ENCODE measurements at places on chromosomes 12 and 14.

DNA sequence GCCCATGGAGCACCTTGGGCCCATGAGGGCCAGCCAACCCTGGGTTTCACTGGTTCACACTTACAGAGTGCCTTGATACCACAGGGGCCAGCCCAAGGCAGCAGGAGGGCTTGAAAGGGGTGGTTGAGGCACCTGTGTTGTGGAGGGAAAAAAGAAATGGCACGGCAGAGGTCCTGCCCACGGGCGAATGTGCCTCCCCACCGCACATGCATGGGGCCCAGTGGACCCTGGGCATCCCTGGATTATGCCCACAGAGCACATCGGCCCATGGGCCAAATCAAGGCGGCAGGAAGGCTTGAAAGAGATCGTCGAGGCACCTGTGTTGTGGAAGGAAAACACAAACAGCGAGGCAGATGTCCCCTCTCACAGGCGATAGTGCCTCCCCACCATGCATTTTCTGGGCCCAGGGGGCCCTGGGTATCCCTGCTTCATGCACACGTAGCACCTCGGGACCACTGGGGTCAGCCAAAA lies 378.1 kb downstream of the ALG10 start:
- no peak for DNase-seq

DNA sequence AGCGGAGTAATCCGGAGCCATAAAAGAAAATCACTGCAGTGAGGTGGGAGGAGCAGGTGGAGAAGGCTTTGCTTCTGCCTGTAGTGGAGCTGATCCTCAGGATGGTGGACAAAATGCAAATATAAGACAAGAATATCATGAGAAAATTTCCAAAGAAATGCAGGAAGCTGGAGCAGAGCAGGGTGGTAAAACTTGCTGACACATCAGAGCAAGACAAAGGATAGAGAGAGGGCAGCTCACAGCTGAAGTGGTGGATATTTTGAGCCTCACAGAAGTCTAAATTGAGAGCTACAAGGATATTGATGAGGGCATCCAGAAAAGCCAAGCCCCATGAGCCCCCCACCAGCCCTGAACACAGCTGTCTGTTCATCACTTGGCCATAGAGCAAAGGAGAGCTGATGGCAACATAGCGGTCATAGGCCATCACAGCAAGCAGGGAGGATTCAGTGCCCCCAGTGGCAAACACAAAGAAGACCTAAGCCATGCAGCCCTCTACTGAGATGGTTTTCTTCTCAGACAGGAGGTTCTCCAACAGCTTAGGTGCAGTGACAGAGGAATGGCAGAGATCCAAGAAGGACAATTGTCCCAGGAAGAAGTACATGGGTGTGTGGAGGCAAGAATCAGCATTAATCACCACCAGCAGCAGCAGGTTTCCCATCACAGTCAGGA lies 30.0 kb upstream of the ANP32D start:
- DNase-seq = no peak

DNA sequence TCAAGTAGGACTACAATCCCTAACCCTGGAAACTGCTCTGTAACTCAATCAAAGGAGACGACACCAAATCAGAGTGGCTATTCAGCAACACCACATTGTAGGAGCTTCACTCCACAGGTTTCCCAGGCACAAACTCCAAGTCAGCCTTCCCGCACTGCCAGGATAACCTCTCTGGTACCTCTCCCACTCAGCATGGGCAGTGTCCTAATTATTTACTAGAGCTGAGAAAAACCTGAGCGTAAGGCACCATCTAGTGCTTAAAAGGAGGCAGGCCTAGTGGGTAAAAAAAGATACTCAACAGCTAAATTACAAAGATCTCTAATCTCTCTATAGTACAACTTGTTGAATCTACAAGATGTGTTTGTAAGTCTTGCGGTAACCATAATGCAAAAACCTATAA lies 36.1 kb downstream of the PARP11 start:
- no peak for DNase-seq

DNA sequence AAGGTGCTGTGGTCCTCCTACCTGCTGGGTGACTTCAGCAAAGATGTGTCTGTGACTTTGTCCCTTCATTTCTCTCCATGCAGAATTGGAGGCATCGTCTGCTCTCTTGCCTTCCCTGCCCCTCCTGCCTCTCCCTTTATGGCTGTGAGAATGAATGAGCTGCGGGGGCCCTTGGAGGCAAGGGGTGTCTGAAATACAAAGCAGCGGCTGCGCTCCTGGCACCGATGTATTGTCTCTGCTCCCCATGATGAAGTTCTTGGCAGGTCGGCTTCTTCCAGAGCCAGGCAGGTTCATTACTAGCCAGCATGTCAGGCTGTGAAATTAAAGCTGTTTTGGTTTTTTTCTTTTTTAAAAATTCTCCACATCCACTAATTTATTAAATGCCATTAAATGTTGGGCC lies 194.5 kb downstream of the TSPAN9 start:
- no peak for DNase-seq

- DNase-seq = no peak
Observed at GRCh38 chr14:86987966-86988365, 1005.0 kb downstream of the GALC start.

DNA sequence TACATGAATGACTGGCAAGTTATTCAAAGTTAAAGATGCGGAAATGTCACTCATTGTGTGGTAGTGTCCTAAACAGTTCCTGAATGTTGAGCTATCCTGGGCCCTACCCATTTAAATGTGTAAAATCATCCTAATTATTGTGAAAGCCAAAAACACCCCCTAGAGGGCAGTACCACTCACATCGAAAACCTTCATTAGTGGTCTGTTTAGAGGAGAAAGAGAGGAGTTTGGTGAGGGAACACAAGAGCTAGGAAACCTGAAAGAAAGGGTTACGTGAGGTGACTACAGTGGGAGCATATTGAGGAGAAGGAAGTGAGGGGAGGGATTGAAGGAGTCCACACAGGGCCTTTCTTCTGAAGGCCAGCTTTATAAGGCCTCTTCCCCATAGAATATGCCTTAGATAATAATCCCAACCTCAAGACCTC lies 2.5 kb upstream of the TEP1 start:
- DNase-seq = no peak

DNA sequence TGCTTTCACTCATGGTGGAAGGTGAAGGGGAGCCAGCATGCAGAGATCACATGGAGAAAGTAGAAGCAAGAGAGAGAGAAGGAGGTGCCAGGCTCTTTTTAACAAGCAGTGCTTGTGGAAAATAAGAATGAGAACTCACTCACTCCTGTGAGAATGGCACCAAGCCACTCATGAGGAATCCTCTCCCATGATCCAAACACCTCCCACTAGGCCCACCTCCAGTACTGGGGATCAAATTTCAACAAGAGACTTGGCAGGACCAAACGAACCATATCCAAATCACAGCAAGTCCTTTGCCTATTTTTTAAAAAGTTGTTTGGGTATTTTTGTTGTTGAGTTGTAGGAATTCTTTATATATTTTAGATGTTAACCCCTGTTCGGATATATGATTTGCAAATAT lies 245.9 kb upstream of the ARID2 start:
- no peak for DNase-seq

- DNase-seq = no peak
Observed at GRCh38 chr14:100678469-100678828, 48.2 kb upstream of the DLK1 start.

DNA sequence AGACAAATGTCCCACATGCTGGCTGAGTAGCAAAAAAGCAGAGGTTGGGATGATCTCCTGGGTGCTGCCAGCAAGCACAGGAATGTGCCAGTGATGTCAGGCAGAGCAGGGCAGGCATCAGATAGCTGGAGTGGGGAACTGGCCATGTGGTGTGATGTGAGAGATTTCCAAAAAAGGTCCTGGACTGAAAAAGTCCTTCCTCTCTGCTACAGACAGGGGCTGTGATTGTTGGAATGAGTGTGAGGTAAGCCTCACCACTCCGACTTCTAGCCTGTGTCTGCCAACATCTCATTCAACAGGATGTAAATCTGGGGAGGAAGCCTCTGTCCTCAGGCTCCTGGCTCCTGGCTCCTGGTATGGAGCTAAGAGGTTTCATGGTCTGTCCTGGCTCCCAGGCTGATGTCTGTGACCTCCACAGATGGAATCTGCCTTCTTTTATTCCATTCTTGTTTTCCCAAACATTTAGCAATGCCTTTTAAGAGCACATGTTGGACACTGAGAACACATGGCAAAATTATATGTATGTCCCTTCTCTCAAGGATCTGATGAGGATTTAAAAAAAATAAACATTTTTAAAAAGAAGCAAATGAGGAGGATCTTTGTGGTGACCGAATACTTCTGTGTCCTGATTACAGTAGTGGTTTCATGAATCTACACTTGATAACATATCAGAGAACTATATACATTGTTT lies 50.1 kb upstream of the STK38L start:
- no peak for DNase-seq

DNA sequence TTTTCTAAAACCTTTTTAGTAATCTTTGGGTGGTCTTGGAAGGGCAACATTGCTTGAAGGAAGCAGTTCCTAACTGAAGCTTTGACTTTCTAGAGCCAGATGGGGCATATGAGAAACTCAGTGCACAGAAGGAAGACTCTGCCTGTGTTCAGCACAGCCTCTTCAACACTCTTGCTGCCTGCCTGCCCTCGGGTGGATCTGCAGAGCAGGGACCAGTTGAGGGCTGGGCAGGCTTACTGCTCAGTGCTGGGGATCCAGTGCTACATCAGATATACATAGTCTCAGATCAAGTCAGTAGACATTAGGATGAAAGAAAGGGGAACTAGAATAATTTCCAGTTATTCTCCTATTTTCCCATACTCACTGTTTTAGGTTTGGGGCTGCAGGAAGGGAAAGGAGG lies 29.5 kb upstream of the TMX1 start:
- no peak for DNase-seq

DNA sequence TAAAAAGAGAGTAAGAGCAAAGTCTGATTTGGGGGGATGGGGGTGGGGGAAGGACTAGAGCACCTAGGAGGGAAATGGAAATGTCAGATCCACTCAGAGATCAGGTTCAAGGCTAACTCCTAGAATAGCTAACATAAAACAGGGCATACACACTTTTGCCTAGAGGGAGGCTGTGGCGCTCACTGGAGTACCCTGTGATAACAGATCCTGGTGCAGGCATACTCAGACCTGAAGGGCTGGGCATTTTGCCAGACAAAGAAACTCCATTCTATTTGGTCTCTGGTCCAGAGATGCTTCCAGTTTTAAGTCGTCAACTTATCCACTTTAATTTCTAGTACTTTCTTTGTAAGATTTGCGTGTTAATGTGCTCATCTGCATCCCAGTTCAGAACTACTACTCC lies 5.8 kb downstream of the CTDSP2 start:
- no peak for DNase-seq

GRCh38 chr12:1199700-1200099 lies 208.7 kb downstream of the ERC1 start:
- no peak for DNase-seq

DNA sequence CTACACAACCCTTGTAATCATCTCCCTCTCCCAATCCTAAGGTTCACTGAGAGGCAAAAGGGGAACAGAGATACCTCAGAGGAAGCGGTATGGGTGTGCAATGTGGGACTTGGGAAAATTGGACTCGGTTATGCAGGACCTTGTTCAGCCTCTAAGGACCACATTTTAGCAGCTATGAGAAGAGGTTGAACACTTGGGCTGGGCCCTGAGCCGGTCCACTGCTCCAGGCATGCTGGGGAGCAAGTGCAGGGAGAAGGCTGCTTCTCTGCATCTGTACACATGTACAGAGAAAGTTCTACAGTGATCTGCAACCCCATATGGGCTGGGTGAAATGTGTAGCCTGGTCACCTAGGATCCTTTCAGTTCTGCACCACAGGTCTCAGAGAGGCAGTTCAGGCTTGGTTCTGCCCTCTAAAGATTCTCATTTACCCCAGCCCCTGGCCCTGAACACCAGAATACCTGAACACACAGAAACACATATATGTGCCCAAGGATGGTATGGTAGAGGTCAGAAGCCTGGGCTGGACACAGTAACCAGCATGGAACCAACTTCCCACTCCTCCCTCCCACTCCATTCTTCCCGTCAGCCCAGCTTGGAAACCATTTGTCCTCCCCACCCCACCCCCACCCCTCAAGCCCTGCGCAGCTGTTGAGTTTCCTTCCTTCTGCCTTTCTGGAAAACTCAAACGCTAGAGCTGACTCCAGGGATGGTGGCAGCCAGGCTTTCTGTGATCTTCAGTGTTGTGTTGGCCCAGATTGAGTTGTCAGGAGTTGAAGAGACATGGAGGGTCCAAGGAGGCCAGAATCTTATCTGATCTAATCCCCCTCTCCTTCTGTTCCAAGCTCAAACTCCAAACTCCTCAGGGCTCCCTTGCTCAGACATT lies 10.4 kb downstream of the HOXC5 start:
- DNase-seq = peak; percentile 58
